ENCODE measurements at places on chromosomes 5 and 9. TPM values are rescaled to one million over a fixed set of nuclear protein-coding genes. Genes with fewer than 3 reads are reported as not detected.

The SLC34A1 gene
- total RNA-seq = not detected

The BHMT2 gene
- 34.7 TPM for total RNA-seq

The SVEP1 gene
- total RNA-seq = 74.6 TPM

DNA sequence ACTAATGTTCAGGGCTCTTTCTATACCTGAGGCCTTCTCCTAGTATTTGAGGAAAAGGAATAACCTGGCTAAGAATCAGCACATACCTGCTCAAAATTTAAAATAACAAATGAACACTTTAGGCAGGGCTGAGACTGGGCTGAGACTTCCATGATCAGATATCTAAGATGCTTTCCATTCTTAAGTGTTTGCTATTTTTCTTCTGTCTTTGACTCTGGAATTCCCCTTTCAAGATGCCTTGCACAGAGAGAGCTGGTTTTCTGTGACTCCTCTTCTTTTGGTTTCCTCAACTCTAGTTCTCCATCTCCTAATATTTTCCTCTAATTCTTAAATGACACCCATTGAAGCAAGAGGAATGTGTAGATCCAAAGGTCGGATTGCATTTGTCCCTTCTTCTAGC, 61.1 kb downstream of the DPYSL3 start:
- DNase-seq = no peak

DNA sequence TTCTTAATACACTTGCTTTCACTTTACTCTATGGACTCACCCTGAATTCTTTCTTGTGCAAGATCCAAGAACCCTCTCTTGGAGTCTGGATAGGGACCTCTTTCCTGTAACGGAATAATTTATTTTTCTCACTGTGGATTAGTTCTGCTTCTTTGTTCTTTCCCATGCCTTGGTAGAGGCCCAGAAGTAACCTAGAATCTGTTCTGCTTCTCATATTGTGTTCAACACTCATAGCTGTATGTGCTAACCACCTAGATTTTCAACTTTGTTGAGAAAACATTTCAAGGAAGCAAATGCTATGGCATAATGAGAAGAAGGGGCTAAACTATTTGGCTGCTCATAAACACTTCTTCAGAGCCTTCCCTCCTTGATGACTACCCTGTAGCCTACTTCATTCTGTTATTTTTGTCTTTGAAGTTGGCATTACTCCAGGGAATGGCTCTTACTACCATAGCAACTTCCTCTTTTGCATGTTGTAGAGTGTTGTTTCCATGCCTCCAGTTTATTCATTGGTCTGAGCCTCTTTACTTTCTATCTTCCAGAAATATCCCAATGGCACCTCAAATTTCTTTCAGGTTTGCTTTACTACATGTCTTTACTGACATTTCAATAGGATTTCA, 74.3 kb downstream of the KIAA0825 start:
- DNase-seq = no peak

- no peak for DNase-seq
These were observed 229.5 kb upstream of the PAPPA start for GRCh38 chr9:115923903-115924668.

- DNase-seq = no peak
These were observed 593.1 kb upstream of the DAB2 start for GRCh38 chr5:40017918-40018317.

GRCh38 chr5:122469384-122469919, 157.4 kb downstream of the SNCAIP start:
- DNase-seq = no peak

DNA sequence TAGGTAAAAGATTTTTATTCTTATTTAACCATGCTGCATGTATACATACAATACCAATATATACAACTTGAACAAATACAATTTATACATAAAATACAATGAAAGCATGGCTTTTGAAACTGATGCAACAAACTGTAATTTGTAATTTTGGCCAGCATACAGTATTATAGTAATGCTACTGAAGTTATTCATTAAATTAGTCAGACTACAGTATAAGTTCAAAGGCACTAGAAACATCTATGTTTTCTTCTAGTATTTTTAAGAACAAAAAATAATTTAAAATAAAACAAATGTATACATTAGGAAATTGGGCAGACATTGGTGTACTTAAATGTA, 18.8 kb downstream of the IL4 start:
- no peak for DNase-seq
